ENCODE measurements at places on chromosomes 6 and 20. TPM values are rescaled to one million over a fixed set of nuclear protein-coding genes. Genes with fewer than 3 reads are reported as not detected.

Gene TBXT
- not detected for total RNA-seq

- H3K36me3 ChIP-seq: peaks cover 5% of the 10 kb centered on the region
- no peak overlapping the region for H3K27ac ChIP-seq
- H3K4me3 ChIP-seq: no peak overlapping the region
- no peaks in the 10 kb centered on the region for H3K4me1 ChIP-seq
- no peaks in the 10 kb centered on the region for H3K27me3 ChIP-seq
- no peak for DNase-seq
Observed at GRCh38 chr20:24955045-24955444, 6.0 kb downstream of the CST7 start.

GRCh38 chr20:37988306-37988954, 44.8 kb downstream of the TTI1 start:
- no peak for DNase-seq
- H3K4me3 ChIP-seq: no peak overlapping the region
- peak overlapping the region; percentile 74 for H3K27ac ChIP-seq
- H3K36me3 ChIP-seq: peaks cover under 1% of the 10 kb centered on the region
- H3K27me3 ChIP-seq: no peaks in the 10 kb centered on the region

DNA sequence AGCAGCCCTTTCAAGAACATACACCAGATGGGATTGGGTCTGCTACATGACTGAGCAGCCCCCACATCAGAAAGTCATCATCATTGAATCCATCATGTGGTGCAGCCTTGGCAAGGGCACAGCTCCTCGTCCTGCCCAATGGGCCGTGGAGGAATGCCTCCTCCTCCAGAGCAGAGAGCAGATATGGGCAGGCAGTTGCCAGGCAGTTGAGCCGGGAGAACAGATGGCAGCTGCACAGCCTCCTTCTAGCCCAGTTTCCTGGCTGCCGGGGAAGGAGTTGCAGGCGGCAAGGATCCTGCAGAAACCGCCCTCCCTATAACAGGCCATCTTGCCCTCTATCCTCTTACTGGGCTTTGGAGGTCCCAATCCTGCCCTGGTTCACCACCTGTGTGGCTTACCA, 11.9 kb upstream of the ZFAND3 start:
- peaks cover 4% of the 10 kb centered on the region for H3K4me1 ChIP-seq
- no peak overlapping the region for H3K27ac ChIP-seq
- H3K27me3 ChIP-seq: no peaks in the 10 kb centered on the region

DNA sequence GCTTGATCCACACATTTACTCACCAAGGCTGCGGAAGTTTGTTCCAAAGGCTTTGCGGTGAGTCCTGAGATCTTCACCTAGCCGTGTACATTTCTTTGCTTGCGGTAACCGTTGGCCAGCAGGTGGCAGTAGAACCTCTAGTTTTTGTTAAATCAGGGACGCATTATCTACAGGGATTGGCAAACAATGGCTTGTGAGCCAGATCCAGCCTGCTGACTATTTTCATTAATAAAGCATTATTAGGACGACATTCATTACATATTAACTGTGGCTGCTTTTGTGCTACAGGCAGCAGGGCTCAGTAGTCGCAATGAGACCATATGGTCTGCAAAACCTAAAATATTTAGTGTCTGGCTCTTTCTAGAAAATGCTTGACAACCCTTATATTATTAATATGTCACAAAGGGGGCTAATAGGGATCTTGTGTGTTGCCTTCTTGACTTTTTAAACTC, 174.1 kb downstream of the DOK5 start:
- H3K27me3 ChIP-seq: peaks cover 3% of the 10 kb centered on the region
- H3K36me3 ChIP-seq: no peaks in the 10 kb centered on the region
- no peak overlapping the region for H3K4me3 ChIP-seq
- H3K4me1 ChIP-seq: no peaks in the 10 kb centered on the region
- no peak for DNase-seq

DNA sequence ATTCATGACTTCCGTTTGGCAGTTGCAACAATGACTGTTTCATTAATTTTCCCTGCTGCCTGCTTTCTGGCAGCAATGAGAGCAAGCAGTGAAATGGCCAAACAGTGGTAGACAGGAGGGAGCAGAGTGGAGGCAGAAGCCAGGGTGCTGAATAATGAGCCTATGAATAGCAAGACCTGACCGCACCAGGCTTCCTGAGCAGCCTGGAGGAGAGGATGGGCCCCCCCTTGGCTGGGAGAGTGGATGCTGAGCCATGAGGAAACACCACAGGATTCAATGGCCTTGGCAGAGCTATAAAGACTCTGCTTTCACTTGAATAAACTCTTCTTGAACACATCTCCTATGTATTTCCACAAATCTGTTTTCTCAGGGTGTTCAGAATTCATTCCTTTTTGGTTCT, 68.1 kb upstream of the SNRPB2 start:
- no peak overlapping the region for H3K27ac ChIP-seq
- no peak for DNase-seq
- peaks cover 5% of the 10 kb centered on the region for H3K4me1 ChIP-seq
- H3K4me3 ChIP-seq: no peak overlapping the region
- H3K27me3 ChIP-seq: no peaks in the 10 kb centered on the region
- no peaks in the 10 kb centered on the region for H3K36me3 ChIP-seq

DNA sequence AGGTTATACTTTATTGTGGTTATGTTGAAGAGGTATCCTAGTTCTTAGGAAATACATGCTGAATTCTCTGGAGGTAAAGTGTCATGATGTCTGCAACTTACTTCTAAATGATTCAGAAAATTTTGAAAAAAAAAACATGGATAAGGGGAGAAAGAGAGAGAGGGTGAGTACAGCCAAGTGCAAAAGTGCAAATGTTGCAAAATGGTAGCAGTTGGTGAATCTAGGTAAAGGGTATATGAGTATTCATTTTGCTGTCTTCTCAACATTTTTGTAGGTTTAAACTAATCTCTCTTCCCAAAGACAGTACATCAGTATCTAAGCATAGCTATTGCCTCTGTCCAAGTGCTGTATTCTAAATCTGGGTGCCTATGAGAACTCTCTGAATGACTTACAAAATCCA, 579.4 kb upstream of the CHD6 start:
- no peak overlapping the region for H3K4me3 ChIP-seq
- no peak overlapping the region for H3K27ac ChIP-seq
- no peaks in the 10 kb centered on the region for H3K4me1 ChIP-seq

GRCh38 chr20:4791121-4791520, 69.4 kb downstream of the PRND start:
- no peaks in the 10 kb centered on the region for H3K4me1 ChIP-seq
- no peak for DNase-seq
- no peak overlapping the region for H3K27ac ChIP-seq
- H3K36me3 ChIP-seq: no peaks in the 10 kb centered on the region

DNA sequence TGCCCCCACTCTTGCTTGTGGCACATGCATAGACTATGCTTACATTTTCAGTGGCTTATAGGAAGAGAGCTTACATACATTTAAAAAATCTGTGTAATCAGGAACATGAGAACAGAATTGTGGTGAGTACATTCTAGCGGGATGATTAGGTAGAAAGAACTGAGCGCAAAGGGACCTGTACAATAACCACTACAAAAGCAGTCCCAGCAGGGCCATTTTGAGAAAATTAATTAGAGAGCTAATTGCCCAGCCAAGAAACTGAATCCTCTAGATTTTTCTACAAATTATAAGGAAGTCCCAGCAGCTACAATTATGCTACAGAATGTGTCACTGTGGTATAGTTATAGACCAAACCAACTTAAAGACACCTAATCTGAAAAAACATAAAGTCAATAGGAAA, 105.6 kb upstream of the TNFAIP3 start:
- no peak overlapping the region for H3K27ac ChIP-seq
- no peaks in the 10 kb centered on the region for H3K36me3 ChIP-seq
- no peaks in the 10 kb centered on the region for H3K27me3 ChIP-seq
- H3K4me3 ChIP-seq: no peak overlapping the region

Gene MRPS18A
- 47.4 TPM for total RNA-seq

DNA sequence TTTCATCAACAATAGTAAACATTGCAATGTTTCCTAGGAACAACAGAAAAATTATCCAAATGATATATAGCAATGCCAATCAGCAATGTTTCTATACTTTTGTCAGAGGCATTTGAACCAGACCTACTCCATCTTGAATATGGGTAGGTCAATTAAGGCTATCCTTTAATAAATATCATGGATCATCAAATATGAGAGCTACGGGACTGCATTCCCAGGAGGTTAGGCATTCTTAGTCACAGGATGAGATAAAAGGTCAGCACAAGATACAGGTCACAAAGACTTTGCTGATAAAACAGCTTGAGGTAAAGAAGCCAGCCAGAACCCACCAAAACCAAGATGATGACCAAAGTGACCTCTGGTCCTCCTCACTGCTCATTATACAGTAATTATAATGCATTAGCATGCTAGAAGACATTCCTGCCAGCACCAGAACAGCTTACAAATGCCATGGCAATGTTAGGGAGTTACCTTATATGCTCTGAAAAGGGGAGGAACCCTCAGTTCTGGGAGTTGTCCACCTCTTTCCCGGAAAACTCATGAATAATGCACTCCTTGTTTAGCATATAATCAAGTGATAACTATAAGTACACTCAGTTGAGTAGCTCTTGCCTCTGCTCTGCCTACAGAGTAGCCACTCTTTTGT, 8.6 kb upstream of the SERPINB6 start:
- no peaks in the 10 kb centered on the region for H3K36me3 ChIP-seq
- no peak for DNase-seq
- H3K27me3 ChIP-seq: no peaks in the 10 kb centered on the region
- H3K4me3 ChIP-seq: no peak overlapping the region
- H3K27ac ChIP-seq: no peak overlapping the region
- H3K4me1 ChIP-seq: peaks cover 25% of the 10 kb centered on the region

Gene GMNN
- total RNA-seq: 5.3 TPM

- no peak overlapping the region for H3K27ac ChIP-seq
- no peaks in the 10 kb centered on the region for H3K27me3 ChIP-seq
- H3K4me1 ChIP-seq: no peaks in the 10 kb centered on the region
- H3K36me3 ChIP-seq: no peaks in the 10 kb centered on the region
Observed at GRCh38 chr20:16125816-16126215, 447.4 kb downstream of the KIF16B start.

DNA sequence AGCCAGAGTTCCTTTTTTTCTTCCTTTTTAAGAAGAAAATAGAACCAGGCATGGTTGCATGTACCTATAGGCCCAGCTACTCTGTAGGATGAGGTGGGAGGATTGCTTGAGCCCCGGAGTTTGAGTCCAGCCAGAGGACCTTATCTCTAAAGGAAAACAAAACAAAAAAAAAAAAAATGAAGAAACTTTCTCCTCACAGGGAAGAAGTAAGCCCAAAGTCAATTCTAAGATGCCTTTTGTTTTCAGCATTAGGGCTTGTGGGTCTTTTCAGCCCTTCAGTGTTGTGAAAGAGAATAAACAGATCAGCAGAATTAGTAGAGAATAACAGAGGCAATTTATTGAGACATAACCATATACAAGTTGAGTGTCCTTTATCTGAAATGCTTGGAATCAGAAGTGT, 26.8 kb downstream of the ZNF451 start:
- no peaks in the 10 kb centered on the region for H3K36me3 ChIP-seq
- H3K4me3 ChIP-seq: no peak overlapping the region

Gene DEFB126
- not detected for total RNA-seq

GRCh38 chr6:99091985-99092384, 144.2 kb upstream of the FBXL4 start:
- DNase-seq: no peak
- H3K36me3 ChIP-seq: no peaks in the 10 kb centered on the region
- no peaks in the 10 kb centered on the region for H3K4me1 ChIP-seq
- no peaks in the 10 kb centered on the region for H3K27me3 ChIP-seq
- no peak overlapping the region for H3K27ac ChIP-seq

- H3K4me3 ChIP-seq: no peak overlapping the region
- no peaks in the 10 kb centered on the region for H3K27me3 ChIP-seq
- peaks cover 77% of the 10 kb centered on the region for H3K36me3 ChIP-seq
- H3K27ac ChIP-seq: no peak overlapping the region
- peaks cover 10% of the 10 kb centered on the region for H3K4me1 ChIP-seq
- DNase-seq: no peak
Observed at GRCh38 chr20:427401-427800, 19.3 kb downstream of the RBCK1 start.

DNA sequence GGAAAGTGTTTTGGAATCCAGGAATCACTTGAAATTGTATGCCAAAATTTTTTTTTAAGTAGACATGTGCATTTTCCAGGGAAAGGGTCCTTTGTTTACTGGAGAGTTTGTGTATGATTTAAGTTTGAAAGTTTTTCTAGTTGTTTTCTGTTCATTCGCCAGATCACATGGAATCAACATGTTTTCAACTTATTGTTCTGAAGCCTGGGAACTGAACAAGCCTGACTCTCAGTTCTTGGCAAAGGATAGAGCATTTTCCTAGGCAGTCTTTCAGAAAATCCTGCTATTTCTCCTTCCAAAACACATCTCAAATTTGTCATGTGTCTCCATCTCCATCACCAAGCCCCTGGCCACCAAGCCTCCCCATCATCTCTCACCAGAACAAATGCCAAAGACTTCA, 374.8 kb downstream of the MAFB start:
- no peaks in the 10 kb centered on the region for H3K27me3 ChIP-seq
- no peak overlapping the region for H3K4me3 ChIP-seq
- no peak overlapping the region for H3K27ac ChIP-seq
- no peaks in the 10 kb centered on the region for H3K36me3 ChIP-seq
- H3K4me1 ChIP-seq: peaks cover 7% of the 10 kb centered on the region

GRCh38 chr6:24831771-24832716, 33.3 kb upstream of the ARMH2 start:
- H3K36me3 ChIP-seq: peaks cover 22% of the 10 kb centered on the region
- peaks cover 15% of the 10 kb centered on the region for H3K4me1 ChIP-seq
- no peak overlapping the region for H3K27ac ChIP-seq
- no peak overlapping the region for H3K4me3 ChIP-seq
- H3K27me3 ChIP-seq: no peaks in the 10 kb centered on the region

Gene PKIB
- 1.2 TPM for total RNA-seq

- no peak overlapping the region for H3K27ac ChIP-seq
- H3K36me3 ChIP-seq: no peaks in the 10 kb centered on the region
- no peak overlapping the region for H3K4me3 ChIP-seq
- DNase-seq: no peak
- H3K4me1 ChIP-seq: no peaks in the 10 kb centered on the region
Observed at GRCh38 chr6:110629153-110629552, 152.7 kb upstream of the SLC22A16 start.

Gene GABRR1
- not detected for total RNA-seq

GRCh38 chr20:36130390-36130789, 24.1 kb upstream of the EPB41L1 start:
- H3K27me3 ChIP-seq: no peaks in the 10 kb centered on the region
- H3K27ac ChIP-seq: no peak overlapping the region
- no peaks in the 10 kb centered on the region for H3K36me3 ChIP-seq
- H3K4me1 ChIP-seq: no peaks in the 10 kb centered on the region

Gene TMC2
- not detected for total RNA-seq

DNA sequence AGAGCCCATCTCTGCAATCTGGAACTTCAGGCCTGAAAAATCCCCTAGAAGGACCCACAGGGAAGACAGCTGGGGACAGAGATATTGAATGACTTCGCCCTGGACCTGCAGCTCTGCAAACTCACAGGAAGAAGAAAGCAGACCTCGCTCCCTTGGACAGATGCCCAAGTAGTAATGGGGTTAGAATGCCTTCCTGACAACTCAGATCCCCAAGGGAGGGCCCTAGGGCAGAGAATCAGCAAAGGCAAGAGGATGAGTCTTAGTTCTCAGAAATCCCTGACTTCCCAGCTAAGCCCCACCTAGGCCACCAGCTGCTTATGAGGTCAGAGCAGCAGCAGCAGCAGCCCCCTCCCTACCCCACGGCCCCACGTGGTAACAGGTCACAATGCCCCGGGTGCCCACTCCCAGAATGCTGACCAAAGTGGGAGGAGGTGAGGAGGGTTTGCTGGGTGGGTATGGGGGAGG, at the start of gene C20orf141:
TSS of gene C20orf141 (plus strand) at position 401 of the 465 bp plus-strand sequence. CDS start 198 bp downstream, outside the sequence.
- H3K4me1 ChIP-seq: no peaks in the 10 kb centered on the region
- no peaks in the 10 kb centered on the region for H3K36me3 ChIP-seq
- no peak for DNase-seq
- no peak within 1 kb of the TSS for H3K27ac ChIP-seq
- H3K4me3 ChIP-seq: no peak within 1 kb of the TSS

Data from esophagus muscularis mucosa (tissue), 4 donors.